BJ (cell line): ENCODE measurements at places on chromosomes 7 and 10.

DNA sequence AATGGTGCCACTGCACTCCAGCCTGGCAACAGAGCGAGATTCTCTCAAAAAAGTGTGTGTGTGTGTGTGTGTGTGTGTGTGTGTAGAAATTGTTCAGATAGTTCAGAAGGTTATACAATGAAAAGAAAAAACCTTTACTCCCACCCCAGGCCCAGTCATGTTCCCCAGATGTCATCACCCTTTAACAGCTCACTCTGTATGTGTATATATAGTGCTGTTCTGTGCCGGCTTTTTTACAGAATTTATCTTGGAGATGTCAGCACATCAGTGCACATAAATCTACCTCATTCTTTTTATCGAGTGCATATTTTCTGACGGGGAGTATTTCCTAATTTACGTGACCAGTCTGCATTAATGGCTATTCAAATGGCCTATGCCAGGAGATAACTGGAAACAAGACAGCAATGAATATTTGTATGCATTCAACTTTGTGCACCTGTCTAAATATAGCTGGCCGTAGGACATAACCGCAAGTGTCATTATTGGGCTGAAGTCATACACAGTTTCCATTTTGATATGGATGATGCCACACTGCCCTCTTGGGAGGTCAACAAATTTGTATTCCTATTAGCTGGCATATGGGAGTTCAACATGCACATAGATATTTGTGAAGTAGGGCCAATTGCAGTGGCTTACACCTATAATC, 11.7 kb downstream of the NIPSNAP2 start:
- no peak for DNase-seq

DNA sequence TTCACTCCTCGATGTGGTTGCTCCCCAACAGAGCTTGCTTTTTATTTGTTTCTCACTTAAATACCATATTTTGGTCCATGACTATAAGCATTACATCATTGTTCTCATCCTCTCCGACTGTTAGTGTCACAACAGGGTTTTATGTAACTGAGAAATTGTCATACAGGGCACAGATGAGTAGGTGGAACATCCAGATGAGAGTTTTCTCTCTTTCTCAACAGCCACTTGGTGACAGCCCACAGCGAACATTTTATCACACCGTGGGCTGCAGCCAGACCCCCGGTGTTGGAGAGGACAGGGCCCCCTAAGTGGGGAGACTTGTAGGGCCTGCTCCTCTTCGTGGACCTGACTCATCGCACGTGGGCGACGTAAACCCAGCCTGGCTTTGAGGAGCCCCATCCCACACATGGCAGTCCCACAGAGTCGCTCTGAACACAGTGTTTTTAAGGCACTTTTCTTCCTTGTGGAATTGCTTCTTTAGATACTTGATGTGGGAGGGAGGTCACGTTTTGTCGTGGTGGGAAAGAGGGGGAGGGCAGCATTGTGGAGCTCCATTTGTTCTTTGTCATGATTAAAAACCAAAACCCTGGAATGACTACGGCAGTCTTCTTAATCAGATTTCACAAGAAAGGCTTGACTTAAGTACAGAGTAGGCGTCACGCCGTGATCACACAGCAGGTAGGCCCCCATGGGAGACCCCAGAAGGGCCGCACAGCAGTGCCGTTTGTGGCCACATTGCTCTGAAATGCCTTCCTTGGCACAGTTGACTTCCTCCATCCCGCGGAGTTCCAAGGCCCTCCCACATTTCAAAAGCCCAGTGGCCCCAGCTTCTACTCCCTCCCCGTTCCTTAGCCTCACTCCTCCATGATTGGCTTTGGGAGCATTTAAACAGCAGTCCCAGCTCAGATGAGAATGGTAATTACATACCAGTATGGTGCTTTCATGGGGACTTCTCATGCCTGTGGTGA, 220.6 kb downstream of the CCDC3 start:
- no peak for DNase-seq

DNA sequence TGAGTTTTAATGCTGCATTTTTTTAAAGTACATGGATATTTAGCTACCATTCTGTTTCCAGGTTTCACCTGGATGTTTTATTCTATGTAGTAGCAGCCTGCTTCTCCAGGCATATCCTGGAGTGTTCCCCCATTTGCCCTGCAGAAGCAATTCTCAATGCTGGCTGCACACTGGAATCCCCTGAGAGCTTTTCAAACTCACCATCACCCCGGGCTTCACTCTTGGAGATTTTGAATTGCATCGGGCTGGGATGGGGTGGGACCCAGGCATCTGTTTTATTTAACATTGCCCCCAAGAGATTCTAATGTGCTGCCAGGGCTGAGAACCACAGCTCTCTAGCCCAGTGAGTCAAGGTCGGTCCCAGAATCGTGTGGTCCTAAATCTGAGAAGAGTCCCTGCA, 113.2 kb upstream of the MACROH2A2 start:
- no peak for DNase-seq

GRCh38 chr10:132962623-132963429, 20.5 kb upstream of the CFAP46 start:
- DNase-seq, result no peak

GRCh38 chr10:3757638-3758490, 27.1 kb downstream of the KLF6 start:
- DNase-seq, result no peak

GRCh38 chr10:101139421-101139911, 8.4 kb downstream of the TLX1 start:
- DNase-seq, result no peak

GRCh38 chr7:105872491-105872890, 3.9 kb downstream of the ATXN7L1 start:
- no peak for DNase-seq

DNA sequence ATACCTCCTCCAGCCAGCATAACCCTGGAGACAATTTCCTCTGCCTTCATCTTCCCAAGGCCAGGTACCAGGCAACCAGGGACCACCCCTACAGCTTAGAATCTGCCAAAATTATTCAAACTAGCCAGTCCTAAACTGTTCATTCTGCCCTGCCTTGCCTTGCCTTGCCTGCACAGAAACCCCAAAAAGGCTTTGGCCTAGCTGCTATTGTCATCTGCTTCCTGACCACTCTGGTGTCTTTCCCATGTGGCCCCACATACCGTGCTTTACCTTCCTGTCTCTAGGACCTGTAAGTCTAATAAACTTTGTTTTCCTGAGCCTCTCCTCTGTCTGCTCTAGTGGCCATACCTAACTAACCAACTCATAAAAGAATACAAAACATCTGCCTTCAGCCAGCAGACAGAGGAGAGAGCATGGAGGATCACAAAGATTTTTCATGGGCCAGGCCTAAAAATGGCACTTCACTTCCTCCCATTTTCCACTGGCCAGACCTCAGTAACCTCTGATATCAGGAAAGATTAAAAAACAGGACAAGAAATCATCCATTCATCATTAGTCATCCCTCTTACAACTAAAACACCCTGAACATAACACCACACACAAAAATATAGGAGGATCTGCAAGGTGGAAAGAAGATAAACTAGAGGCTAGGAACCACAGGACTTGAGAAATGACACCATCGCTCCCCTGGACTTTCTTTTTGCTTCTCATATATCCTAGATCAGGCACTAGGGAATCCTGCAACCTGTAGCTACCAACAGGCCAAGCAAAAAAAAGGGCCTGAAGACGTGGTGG, 51.5 kb downstream of the IMMP2L start:
- no peak for DNase-seq

DNA sequence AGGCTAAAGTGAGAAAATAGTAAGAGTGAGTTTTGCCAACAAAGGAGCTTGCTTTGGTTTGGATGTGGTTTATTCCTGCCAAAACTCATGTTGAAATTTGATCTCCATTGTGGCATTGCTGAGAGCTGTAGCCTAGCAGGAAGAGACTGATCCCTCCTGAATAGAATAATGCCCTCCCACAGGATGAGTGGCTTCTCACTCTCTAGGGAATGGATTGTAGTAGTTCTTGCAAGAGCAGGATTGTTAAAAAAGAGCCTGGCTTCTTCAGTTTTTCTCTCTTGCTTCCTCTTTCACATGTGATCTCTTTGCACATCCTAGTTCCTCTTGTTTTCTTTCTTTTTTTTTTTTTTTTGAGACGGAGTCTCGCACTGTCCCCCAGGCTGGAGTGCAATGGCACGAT, 34.4 kb downstream of the ASAH2 start:
- DNase-seq, result no peak

- DNase-seq, result no peak
Observed at GRCh38 chr7:42180806-42181205, 56.2 kb downstream of the GLI3 start.
